ENCODE measurements at places on chromosomes 6 and 20.

DNA sequence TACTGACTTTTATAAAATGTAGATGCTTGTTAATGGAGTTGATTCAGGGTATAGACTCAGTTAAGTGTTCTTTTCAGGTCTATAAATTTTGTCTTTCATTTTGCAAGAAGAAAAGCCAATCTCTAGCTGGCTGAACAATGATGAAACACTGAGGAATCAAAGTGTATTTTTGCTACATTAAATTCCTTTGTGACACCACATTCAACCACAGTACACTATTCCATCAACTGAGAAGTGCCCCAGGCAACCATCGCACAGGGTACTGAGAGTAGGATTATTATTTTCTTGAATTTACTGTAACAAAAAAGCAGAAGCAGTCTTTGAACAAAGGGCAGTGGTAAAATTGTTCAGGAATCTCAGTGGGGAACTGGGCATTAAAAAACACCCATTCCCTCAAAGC is 83.6 kb downstream of the PREP start:
- no peak for DNase-seq

- no peak for DNase-seq
Observed at GRCh38 chr20:19137641-19138040, 74.8 kb upstream of the SLC24A3 start.

DNA sequence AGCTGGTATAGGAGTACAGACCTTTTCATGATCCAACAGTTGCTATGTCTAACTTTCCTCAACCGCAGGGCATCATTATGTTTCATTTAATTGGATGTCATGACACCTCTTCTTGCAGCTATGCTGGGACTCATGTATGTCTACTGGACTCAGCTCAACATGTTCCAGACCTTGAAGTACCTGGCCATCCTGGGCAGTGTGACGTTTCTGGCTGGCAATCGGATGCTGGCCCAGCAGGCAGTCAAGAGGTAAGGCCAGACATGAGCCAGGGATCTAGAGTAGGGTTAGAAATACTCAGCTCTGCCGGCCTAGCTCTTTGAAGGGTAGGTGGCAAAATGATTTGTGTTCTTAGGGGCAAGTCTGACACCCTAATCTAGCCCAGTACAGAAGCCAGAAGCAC is 25.2 kb downstream of the GHRH start:
- no peak for DNase-seq

- DNase-seq, result no peak
Observed at GRCh38 chr6:111523484-111524167, 40.6 kb upstream of the REV3L start.

DNA sequence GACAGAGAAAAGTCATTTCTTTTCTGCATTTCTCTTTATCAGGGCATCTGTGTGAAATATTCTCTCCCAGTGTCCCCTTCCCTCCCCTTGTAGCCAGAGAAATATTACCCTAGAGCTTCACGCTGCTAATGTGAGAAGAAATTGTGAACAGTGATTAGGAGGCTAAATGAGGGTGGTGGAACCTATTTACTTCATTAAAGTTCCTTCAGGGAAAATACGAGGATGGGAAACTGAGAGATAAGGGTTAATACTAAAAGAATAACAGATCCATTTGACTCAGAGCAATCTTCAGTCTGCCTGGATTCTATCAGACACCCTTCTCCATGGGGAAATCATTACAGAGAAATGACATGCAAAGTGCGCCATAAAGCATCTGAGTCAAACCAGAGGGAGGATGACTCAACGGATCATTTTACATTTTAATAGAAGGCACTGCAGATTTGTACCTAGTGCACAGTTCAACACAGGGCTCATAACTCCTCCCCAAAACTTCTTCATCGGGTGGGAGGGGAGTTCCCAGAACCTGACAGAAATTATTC is 131.3 kb downstream of the GJA10 start:
- DNase-seq, result peak; percentile 29

GRCh38 chr6:142783499-142783898 is 161.5 kb downstream of the HIVEP2 start:
- no peak for DNase-seq

DNA sequence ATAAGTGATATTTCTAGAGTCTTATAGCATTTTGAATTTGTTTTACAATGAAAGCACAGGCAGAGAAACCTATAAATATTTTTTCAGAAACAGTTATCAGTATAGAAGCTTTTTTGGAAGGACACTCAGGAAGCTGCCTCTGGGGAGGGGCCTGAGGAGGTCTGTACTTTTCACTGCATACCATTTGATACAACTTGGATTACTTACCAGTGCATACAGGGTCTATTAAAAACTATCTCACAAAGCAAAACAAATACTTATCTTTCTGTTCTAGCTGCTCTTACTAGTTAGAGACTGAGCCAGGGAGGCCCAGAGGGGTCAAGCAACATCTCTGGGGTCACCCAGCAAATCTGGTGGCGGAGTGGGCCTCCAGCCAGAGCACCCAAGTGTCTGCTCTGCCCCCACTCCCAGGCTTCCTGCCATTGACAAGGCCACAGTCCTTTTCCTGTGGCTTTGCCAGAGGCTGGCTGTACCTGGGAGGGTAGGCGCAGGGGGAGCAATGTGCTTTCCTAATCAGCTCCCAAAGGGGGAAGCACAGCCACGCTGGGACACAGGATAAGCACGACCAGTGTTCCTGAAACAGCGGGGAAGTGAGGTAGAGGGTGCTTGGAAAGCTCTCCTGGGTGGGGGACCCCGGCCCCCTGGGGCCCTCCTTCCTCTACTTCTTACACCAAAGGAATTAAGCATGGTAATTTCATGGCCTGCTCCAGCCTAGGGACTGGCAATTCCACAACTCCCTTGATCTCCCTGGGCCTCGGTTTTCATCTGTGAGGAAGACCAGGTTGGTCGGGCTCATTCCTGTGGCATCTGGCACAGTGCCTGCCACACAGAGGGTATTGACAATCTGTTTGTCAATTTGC is 7.8 kb downstream of the TCF15 start:
- no peak for DNase-seq

- DNase-seq, result no peak
Observed at GRCh38 chr6:2973676-2974075, 2.3 kb upstream of the SERPINB6 start.

DNA sequence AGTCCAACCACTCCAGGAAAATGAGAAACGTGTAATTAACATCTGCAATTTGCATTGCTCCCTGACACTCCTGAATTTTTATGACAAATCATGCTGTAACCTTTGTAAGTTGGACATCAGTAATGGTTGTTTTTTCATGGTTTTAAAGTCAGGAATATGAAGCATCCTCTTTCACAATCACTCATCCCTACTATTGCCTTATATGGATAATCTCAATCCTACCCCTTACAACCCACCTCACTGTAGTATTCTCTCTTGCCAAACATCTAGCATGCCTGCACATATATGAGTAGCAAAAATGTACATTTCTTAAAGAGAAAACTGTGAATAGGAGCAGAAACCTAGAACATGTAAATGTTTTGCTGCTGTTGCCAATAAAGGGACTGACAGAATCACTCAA is 729.5 kb downstream of the KIF16B start:
- no peak for DNase-seq

DNA sequence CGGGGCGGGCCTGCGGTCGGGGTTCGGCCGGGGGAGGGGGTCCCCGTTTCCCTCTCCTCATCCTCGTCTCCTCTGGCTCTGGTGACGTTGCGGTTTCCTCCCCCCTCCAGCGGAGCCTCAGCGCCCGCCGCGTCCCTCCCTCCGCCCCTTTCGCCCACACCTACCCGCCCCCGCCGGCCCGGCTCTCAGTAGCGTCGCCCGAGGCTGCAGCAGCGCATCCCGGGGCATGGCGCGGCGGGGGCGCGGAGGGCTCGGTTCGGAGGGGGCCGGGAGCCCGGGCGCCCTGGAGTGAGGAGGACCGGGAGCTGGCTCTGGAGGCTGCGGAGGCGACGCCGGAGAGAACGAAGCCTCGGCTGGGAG is at the start of gene DSE:
TSS of gene DSE (plus strand) at position 188 of the 360 bp plus-strand sequence. CDS start 28,304 bp downstream, outside the sequence.
- DNase-seq, result peak; percentile 13

GRCh38 chr6:47811443-47811842 is 29.6 kb downstream of the OPN5 start:
- DNase-seq, result no peak

DNA sequence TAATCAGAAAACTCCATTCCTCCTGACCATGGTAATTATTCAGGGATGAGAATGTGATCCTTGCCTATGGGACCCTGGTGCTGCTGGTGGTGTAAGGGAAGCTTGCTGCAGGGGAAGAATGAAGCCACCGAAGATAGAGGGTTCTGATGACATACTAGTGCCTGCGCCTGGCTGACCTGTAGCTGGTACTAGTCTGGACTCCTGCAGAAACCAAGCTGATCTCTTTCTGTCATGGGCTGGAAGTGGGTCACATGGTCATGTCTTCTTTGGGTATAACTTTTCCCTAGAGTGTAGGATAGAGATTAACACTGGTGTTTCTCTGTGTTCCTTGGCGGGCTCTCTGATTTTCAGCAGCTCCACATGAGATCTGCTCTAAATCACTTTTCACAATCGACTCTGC is 8.6 kb upstream of the SLC4A11 start:
- DNase-seq, result no peak

GRCh38 chr6:30326526-30327231 is at the start of gene TRIM39:
Gene TRIM39 (plus strand): TSS chr6:30326927. CDS start chr6:30329318, 2,391 bp downstream.
- DNase-seq, result peak; percentile 72

DNA sequence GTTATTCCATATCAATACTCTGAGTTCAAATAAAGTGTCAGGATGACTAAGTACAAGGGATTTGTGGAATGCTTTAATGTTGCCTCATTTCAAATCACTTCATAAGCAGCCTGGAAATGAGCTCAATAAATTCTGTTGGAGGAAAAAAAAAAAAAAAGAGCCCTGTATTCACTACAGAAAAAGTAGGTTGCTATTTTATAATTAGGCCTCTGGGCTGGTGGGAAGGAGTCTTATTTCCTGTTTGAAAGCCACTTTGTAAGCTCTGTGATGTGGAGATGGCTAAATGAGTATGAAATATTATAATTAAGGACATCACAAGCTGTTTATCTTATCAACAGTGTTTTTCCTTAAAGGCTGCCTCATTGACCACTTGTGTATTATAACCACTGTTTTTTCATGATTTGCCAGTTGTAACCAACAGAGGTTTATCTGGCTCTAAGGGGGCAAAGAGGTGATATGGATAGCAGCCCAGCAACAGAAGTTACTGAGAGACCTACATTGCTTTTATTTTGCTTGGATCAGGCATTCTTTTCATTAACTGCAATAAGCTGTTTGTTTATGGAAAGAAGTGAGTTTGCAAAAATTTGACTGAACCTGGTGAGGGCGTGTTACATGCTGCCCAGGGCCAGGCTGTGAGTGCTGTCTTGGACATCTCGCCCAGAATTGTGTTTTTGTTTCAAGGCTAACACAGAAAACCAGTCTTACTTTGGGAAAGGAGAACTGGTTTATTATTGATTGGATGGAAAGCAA is 563.3 kb upstream of the MAP3K7 start:
- no peak for DNase-seq

DNA sequence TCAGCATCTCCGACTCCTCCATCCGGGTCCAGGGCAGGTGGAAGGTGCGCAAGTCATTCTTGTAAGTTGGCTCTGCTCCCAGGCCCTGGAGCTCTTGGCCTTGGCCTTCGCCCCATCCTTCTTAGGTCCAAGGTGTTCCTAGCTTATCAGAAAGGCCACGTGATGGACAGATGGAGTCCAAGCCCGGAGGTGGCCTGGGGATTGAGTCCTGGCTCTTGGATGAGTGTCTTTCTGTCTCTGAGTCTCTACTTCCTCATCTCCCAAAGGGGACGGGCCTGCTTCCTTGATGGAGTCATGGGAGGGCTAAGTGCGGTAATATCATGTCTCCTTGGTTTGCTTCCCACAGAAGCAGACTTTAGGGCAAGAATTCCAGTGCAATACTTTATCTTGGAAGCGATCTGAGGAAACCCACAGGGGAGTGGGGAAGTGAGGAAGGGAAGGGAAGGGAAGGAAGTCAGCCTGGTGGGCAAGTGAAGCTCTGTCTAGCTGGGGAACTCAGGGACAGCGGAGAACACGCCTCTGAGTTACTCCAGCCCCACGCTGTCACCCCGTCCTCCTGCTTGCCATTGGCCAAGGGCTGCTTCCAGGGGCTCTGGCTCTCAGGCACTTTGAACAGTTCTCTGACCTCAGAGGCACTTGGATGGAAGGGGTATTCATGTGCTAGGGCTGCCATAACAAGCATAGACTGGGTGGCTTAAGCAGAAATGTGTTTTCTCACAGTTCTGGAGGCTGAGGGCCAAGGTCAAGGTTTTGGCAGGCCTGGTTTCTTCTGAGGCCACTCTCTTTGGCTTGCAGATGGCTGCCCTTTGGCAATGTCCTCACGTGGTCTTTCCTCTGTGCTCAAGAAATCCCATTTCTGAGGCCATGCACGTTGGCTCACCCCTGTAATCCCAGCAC is 4.8 kb downstream of the LBP start:
- no peak for DNase-seq

DNA sequence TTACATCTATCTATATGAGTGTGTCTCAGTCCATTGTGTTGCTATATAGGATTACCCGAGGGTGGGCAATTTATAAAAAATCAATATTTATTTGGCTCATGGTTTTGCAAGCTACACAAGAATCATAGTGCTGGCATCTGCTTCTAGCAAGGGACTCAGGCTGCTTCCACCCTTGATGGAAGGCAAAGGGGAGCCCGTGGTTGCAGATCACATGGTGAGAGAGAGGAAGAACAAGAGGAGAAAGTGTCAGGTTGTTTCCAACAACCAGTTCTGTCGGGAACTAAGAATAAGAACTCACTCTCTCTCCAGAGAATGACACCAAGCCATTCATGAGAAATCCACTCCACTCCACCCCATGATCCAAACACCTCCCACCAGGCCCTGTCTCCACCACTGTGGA is 48.2 kb upstream of the TENT5A start:
- no peak for DNase-seq

DNA sequence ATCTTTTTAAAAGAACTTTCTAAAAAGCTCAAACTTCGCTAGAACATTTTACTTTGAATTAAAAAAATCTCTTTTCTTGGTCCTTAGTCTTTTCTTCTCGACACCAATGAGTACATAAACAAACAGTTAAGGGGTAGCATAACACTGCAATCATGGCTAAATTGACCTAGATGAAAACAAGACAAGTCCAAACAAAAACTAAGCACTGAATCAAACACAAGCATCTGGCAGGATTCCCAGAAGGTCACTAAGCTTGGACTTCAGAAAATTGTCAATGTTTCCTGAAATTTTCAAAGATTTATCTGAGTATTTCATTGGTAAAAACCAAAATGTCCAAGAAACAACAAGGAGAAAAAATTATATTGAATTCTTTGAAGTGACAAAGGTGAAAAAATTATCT is 5.0 kb downstream of the COL21A1 start:
- DNase-seq, result no peak

DNA sequence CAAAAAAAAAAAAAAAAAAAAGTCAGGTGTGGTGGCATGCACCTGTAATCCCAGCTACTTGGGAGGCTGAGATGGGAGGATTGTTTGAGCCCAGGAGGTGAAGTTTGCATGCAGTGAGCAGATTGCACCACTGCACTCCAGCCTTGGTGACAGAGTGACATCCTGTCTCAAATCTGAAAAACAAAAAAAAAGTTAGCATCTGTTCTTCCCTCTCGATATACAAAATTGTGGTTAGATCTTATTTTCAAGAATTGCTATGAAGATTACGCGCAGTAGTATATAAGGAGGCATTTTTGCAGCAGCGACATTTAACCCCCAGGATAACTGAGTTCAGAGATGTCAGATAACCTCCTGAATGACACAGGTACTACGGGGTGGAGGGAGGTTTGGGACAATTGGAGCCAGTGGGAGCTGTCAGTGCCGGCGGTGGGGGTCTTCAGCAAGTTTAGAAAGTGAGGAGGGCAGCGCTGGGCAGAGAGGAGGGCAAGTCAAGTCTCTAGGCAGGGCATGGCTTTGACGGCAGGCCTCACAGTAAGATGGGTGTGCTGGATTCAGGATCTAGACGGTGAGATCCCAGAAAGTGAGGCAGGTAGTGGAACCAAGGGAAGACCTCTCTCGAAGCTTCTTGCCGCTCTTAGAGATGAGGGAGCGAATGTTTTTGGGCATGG is 26.2 kb upstream of the MRPS18A start:
- no peak for DNase-seq

Data from stimulated activated CD4-positive, alpha-beta T cell treated with anti-CD3 and anti-CD28 coated beads, Interleukin-1b, Interleukin-23, amount 100 ng/mL, for 1 hour (primary cell).